ENCODE measurements at places on chromosomes 3 and 15.

DNA sequence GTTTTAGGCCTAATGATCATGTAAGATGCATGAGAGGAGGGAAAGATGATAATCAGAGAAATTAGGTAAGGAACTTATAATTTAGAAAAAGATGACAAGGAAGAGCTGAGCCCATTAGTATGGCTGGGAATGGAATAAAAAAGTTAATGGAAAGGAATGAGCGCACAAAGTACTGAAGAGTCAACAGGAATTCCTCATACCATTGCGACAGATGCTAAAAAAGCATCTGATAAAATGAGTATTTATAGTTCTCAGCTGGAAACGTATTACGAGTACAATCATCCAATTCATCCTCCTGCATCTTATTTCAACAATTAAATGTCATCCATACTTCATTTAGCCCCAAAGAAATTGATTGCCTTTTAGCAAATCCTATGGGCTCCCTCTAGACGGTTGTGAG, 58.9 kb downstream of the TMCC1 start:
- DNase-seq = no peak

DNA sequence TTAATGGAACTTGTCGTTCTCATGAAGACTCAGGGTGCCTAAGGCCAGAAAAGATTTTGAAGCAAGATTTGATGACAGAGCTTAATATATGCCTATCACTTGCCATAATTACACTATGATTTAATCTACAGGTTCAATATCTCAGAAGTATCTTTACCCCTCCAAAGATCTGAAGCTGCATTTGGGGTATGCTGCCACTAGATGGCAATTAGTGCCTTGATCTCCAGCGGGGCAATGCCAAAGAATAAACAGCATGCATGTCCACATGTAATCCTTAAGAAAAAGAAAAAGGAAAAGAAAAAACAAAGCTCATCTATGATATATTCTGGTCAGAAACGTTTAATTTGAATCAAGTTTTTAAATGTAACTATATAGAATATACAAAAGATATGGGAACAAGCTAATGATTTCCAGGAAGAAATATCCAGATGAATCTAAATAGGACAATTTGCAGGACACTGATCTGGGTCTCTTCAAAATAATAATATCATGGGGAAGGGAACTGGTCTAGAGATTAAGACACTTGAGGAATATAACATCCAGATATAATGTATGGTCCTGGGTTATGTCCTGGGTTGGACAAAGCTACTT, 55.0 kb upstream of the SOX14 start:
- DNase-seq = no peak

DNA sequence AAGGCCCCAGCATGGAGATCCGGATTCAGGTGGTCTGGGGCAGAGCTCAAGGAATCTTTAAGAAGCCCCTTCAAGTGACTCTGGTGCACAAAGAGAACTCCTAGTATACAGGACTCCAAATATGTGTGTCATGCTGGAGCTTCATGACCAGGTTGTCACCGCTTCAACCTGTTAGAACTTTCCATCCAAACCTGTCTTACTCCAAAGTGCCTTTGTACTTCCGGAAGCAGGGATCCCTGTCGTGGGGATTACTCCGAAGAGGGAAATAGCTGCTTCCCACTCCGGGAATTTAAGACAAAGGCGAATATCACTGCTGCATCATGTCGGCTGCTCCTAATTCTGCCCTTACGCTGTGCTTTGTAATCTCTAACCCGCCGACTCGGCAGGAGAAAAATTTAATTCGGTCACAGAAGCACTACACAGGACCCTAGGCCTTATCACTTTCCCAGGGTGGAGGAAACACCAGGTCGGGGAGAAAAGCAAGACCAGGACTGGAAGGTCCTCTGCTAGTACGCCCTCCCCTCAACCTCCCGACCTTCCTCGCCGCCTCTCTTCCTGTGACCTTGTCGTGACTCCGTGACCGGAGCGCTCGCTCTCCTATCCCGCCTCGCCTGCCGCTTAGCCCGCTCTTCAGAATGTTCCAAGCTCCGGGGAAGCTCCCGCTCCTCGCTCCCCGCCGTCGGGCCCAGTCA, 730 bp downstream of the HIGD1A start:
- no peak for DNase-seq

DNA sequence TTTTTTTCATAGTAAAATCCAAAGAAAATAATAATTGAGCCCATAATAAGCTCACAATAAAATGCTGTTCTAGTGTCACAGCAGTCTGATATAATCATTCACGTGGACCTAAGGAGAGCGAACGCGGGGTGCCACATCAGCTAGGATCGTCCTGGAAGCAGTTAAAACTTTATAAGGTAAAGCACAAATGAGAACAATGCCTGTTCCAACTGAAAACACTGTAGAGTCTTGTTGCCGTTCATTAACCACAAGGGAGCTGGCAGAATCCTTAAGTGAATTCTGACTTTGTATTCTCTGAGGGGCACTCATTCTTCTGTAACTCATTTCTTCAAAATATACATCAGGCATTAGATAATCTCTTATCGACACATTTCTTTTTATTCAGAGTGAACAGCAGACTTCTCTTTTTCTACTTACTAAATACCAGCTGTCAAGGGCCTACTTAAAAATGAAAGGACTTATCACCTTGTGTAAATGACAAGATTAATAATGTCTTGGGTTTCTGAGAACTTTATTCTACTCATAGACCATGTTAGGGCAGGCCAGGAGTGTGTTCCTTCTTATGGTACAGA, 524.6 kb downstream of the MECOM start:
- no peak for DNase-seq

- DNase-seq = no peak
Observed at GRCh38 chr3:71308836-71309235, 274.7 kb downstream of the FOXP1 start.

DNA sequence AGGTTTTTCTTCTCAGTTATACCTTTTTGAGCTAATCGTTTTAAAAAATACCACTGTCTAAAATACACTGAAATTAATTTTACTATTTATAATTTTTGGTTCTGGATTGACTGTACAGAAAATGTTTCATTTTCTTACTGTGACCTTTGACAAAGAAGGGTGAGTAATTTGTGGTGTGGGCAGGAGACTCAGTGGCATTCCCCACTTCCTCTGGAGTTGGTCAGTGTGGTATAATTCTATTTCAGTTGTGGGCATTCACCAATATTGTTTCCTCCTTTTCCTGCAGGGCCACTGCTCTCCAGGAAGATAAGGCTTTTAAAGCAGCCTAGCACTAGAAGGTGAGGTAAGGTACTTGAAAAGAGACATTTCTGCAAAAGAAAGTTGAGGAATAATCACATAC, 6.5 kb downstream of the DAG1 start:
- no peak for DNase-seq

GRCh38 chr3:127394984-127395662, 107.3 kb upstream of the PRR20G start:
- DNase-seq = no peak

- DNase-seq = no peak
Observed at GRCh38 chr15:55197362-55197705, 593 bp upstream of the RSL24D1 start.

Data from activated naive CD4-positive, alpha-beta T cell treated with Interleukin-2 at 50 U/mL for 16 hours (primary cell).